ENCODE measurements at places on chromosomes 16 and 17.

GRCh38 chr16:7585705-7586104 is 253.1 kb downstream of the RBFOX1 start:
- no peak for DNase-seq

GRCh38 chr17:63704836-63705235 is 4.9 kb upstream of the LIMD2 start:
- no peak for DNase-seq

- DNase-seq = no peak
Observed at GRCh38 chr17:70366386-70366785, 197.1 kb downstream of the KCNJ2 start.

- no peak for DNase-seq
Observed at GRCh38 chr16:990516-991291, 9.1 kb downstream of the SOX8 start.

- no peak for DNase-seq
Observed at GRCh38 chr17:77873500-77874302, 84.8 kb upstream of the TNRC6C start.

DNA sequence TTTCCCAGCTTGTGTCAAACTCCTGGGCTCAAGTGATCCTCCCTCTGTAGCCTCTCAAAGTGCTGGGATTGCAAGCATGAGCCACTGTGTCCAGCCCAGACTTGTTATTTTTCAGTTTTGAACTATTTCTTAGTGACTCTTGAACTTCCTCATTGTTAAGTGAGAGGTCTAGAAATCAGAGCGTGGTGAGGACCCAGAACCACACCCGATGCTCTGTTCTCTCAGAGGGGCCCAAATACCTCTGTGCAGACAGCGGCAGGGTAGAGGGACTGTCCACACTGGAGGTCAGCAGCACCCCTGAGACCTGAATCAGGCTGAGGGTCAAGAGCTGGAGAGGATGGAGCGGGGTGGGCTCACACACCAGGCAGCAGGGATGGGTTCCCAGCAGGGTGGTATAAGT is 47.7 kb upstream of the MEAK7 start:
- DNase-seq = no peak

DNA sequence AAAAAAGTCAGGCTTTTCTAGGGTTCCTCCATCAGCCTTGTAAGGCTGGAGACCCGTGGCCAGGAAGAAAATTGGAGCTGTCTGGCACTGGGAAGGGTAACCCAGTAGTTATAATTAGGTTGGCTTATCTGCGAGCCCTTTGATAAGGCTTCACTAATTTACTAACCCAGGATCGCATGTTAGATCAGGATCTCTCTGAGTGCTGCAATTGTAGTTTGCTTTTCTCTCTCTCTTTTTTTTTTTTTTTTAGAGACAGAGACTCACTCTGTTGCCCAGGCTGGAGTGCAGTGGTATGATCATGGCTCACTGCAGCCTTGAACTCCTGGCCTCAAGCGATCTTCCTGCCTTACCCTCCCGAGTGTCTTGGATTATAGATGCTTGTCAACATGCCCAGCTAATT is 17.0 kb downstream of the ABCC1 start:
- no peak for DNase-seq

GRCh38 chr17:48143629-48144028 is 36.1 kb downstream of the SNX11 start:
- DNase-seq = no peak

- DNase-seq = no peak
Observed at GRCh38 chr16:65660390-65660789, 538.5 kb upstream of the CDH11 start.

- DNase-seq = no peak
Observed at GRCh38 chr17:59345476-59345875, 14.0 kb downstream of the YPEL2 start.
